ENCODE measurements at places on chromosomes 6 and 20.
A peak's percentile ranks its signal among the peaks of the same experiment; 100 is the strongest.

DNA sequence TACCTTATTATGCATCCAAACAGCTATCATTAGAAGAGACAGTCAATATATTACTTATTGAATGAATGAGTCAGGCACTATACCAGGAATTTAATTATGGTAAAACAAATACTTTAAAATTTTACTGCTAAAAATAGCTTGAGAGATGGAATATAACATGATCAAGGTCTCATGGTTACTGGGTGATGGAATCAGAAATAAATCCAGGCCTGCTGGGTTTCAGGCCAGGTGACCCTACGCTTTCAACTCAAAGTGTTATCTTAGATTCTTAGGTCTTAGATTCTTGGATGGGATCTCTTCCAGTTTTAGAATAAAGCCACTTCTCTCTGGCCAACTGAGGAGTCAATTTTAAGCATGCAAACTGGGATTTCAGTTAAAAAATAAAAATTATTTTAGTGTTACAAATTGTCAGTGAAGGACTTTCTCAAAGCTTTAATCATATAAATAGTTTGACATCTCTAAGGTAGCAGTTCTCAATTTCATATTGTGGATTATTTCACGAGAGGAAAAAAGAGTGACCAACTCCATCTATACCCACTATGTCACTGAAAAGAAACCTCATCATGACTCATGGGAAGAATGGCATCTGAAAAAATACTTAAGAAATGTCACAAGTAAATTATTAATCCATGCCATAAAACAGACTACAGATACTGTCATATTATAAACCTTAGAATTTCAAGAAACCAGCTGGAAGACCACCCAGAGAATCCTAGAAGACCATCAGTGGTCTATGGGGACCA is 283.4 kb upstream of the RUNX2 start:
- DNase-seq, result no peak

GRCh38 chr20:62979310-62979709 is 26.8 kb downstream of the SLC17A9 start:
- DNase-seq, result no peak

DNA sequence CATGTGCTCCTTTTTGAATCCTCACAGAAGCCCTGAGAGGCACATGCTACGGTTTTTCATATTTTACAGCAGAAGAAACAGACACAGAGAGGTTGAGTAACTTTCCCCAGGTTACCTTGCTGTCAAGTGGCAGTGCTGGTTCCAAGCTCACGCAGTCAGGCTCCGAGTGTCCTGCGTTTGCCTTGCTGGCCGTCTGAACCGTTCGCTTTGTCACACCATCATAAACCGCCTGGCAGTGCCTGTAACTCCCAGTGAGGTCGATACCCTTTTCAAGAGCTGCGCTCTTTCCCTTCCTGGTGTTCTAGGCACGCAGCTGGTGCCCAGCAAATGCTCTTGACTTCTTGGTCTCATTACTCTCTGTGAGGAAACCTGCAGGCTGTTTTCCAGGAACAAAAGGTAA is 31.3 kb upstream of the KCNG1 start:
- DNase-seq, result no peak

- DNase-seq, result no peak
These were observed 47.0 kb downstream of the PLAGL1 start for GRCh38 chr6:143961066-143961465.

GRCh38 chr20:1371202-1371782 is 21.6 kb downstream of the FKBP1A start:
- no peak for DNase-seq

- DNase-seq, result no peak
These were observed 48.7 kb downstream of the AKIRIN2 start for GRCh38 chr6:87653074-87653962.

GRCh38 chr6:107390685-107391435 is 68.5 kb downstream of the PDSS2 start:
- no peak for DNase-seq

GRCh38 chr6:107237992-107238660 is 122.8 kb upstream of the BEND3 start:
- no peak for DNase-seq

- no peak for DNase-seq
These were observed 56.8 kb downstream of the MYH7B start for GRCh38 chr20:35012227-35013069.

DNA sequence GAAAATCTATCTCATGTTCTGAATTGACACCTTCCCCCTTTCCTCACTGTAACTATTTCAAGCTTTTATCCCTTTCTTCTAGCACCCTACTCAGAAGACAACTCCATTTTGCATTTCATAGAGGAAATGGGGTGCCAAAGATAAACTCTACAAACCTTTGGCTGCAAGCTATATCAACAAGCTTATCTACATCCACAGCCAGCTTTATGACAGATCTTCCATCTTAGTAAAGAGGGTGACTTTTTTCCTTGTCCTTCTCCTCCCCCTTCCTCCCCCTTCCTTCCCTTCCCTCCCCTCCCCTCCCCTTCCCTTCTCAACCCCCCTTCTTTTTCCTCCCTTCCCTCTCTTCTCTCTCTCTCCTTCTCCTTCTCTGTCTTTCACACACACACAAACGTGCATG is 58.0 kb upstream of the OLIG3 start:
- DNase-seq, result no peak

GRCh38 chr6:106514583-106514885 is 114.8 kb downstream of the RTN4IP1 start:
- no peak for DNase-seq

DNA sequence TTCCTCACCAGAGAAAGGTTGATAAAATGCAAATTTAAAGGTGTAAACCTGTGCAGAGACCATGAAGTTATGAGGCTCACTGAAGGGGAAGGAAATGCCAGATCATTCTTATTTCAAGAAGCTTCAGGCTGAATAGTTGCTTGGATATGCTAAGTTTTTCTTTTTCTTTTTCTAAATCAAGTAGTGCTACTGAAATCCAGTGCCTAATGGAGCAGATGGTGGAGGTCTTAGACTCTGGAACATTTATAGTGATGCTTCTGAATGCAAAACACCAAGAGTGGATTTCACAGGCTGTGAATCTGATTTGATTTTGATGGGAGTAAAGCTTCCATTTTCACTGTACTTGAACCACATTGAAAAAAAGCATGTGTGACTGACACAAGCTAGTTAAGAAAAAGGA is 151.2 kb upstream of the BEND3 start:
- DNase-seq, result no peak

GRCh38 chr6:78347191-78347916 is 520.0 kb upstream of the IRAK1BP1 start:
- DNase-seq, result no peak

DNA sequence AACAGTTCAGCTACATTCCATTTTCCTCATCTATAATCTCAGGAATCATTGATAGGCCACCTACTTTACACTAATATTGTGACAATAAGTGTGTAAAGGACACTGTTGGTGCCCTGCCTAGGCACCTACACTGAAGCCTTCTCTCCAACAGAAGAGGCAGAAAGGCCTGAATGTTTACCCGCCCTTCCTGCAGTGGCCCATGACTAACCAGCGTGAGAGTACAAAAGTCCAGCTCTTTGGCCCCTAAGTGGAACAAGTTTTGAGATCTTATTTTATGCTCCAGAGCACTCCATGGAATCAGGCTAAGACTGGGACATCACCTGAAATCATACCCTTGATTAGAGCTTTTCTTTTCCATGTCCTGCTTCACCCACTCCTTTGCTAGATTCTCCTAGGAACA is 359.7 kb downstream of the ARHGAP18 start:
- DNase-seq, result no peak

DNA sequence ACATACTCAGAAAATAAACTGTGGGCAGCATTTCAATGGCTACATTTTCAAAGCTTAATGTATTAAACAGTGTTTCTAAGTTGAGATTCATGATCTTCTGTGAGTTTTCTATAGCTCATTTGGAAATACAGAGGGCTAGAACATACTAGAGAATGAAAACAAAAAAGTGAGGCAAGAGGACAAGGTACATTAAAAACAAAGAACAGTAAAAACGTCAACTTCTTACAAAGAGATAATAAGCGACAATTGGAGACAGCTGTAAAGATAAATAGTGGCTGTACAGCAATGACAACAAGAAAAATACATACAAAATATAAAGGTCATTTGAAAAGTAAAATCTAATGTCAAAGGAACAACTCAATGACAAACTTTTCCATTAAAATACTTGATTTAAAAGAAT is 94.3 kb downstream of the REV3L start:
- DNase-seq, result no peak

GRCh38 chr20:23971310-23971709 is 17.3 kb downstream of the GGTLC1 start:
- no peak for DNase-seq

GRCh38 chr6:113651920-113652319 is 205.2 kb upstream of the MARCKS start:
- DNase-seq, result no peak

DNA sequence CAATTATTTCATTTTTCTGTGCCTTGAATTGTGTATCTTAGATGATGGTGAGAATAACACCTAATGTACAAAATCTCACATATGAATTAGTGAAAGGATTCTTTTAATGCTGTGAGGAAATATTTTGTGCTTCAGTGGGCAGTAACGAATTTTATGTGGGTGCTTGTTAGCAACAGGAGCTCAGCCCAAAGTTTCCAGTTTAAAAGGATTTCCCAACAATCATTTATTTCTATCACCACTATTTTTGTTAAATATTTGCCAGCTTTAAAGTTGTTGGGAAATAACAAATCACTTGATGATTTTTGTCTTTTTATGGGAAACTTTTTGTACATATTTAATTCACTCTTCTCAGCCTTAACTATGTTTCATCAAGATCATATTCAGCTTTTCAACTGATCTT is 111.8 kb downstream of the QKI start:
- DNase-seq, result no peak

GRCh38 chr6:43760210-43761168 is 9.5 kb upstream of the VEGFA start:
- no peak for DNase-seq

- no peak for DNase-seq
These were observed 28.9 kb downstream of the VEGFA start for GRCh38 chr6:43798688-43799444.

- peak; percentile 88 for DNase-seq
These were observed 49.7 kb downstream of the RBM38 start for GRCh38 chr20:57440678-57441509.

DNA sequence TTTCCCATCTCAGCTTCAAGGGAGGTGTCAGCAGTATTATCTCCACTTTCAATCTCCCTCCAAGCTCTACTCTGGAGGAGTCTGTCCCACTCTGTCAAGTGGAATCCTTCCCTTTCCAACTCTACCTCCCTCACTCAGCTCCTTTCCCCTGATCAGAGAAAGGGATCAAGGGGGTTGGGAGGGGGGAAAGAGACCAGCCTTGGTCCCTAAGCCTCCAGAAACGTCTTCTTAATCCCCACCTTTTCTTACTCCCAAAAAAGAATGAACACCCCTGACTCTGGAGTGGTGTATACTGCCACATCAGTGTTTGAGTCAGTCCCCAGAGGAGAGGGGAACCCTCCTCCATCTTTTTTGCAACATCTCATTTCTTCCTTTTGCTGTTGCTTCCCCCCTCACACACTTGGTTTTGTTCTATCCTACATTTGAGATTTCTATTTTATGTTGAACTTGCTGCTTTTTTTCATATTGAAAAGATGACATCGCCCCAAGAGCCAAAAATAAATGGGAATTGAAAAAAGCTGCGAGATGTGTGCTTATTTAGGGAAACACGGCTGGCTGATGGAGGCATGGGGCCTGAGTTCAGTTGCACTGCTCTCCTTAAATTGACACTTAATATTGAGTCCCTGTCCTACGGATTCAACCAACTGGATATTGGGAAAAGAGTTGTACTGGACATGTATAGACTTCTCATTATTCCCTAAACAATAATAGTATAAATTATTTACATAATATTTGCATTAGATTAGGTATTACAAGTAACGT is 4.9 kb downstream of the TUBB start:
- DNase-seq, result no peak

DNA sequence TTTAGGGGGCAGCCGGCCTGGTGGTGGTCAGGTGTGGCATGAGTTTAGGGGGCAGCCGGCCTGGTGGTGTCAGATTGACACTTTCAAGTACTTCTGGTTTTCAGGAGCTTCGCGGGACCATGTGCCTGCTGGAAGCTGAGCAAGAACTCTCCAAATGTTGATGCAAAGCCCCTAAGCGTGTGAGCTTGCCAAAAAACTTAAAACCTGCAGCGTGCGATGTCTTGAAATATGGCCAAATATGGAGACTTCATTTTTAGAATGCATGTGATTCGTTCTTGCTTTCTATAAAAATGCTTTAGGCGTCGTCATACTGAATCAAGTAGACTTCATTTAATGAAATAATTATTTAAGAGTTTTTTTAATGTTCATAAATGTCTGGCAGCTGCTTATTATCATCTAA is 149.4 kb downstream of the SMOC2 start:
- DNase-seq, result no peak

DNA sequence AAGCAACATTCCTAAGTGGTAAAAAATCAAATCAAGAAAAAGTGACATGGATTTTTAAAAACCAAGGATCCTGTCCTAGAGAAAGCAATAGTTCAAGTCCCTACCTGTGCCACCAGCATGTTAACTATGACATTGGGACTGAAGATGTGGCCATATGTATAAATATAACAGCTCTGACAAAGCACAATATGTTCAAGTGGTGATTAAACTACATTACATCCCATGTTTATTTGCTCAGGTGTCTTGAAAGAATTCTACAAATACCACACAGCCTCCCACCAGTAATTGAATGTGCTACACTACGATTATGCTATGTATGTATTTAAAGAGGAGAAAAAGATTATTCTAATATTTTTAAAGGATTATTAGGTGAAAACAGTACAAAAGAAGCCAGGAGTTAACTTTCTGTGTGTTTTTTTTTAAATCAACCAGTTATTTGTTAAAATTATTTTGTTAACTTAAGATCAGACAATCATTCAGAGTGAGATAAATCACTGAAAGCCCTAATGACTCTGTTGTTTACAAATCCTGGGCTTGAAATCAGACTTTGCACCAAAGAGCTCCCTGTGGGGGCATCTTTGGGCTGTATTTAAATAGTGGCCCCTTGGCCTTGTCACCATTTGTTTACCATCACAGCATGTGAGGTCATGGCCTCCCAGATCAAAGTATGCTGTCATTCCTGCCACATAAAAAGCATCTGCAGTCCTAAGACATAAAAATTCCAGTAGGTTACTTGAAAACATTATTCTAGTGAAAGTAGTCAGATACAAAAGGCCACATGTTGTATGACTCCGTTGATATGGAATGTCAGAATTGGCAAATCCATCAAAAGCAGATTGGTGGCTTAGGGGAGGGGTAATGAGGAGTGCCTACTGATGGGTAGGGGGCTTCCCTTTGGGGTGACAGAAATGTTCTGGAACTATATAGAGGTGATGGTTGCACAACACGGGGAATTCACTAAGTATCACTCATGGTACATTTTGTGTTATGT is 17.1 kb downstream of the TTLL2 start:
- DNase-seq, result peak; percentile 36

GRCh38 chr6:65088575-65088974 is 618.5 kb downstream of the EYS start:
- no peak for DNase-seq

- no peak for DNase-seq
These were observed 238.0 kb downstream of the TFAP2C start for GRCh38 chr20:56867128-56867527.

GRCh38 chr6:5425267-5425666 is 164.0 kb downstream of the FARS2 start:
- DNase-seq, result peak; percentile 67

- DNase-seq, result no peak
These were observed 26.4 kb downstream of the KIF6 start for GRCh38 chr6:39698789-39699188.

- no peak for DNase-seq
These were observed 6.6 kb upstream of the ELOVL2 start for GRCh38 chr6:11050731-11051130.

- no peak for DNase-seq
These were observed 850.0 kb downstream of the DHX35 start for GRCh38 chr20:39812116-39812515.

- no peak for DNase-seq
These were observed 251.5 kb downstream of the HIVEP2 start for GRCh38 chr6:142693441-142693840.

Measured in SHP77 treated with DMSO at 0.1 percent for 48 hours (cell line).